Ovary (tissue), 10 donors: ENCODE measurements at places on chromosomes 5 and 9. TPM values are rescaled to one million over a fixed set of nuclear protein-coding genes. Genes with fewer than 3 reads are reported as not detected.

DNA sequence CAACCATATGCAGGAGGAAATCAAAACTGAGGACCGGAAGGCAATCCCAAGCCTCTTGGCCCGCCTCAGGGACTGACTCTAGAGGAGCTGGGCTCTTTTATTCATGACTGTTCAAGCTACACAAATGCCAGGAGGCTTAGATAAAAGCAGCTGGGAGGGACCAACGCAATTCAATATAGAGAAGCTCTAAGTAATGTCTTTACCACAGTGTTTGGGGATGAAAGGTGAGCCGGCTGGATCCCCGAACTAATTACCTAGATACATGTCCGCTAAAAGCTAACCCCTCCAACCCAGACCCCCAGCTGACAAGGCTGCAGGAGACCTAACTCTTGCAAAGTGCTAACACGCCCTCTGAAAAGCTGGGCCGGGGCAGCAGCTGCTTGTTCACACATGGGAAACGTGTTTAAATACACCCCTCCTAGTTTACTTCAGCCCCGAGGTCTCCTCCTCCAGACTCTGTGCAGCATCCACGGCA lies 67.5 kb downstream of the TLE1 start:
- no peak overlapping the region for H3K27ac ChIP-seq
- H3K36me3 ChIP-seq = no peaks in the 10 kb centered on the region
- no peaks in the 10 kb centered on the region for H3K27me3 ChIP-seq
- no peaks in the 10 kb centered on the region for H3K4me1 ChIP-seq

DNA sequence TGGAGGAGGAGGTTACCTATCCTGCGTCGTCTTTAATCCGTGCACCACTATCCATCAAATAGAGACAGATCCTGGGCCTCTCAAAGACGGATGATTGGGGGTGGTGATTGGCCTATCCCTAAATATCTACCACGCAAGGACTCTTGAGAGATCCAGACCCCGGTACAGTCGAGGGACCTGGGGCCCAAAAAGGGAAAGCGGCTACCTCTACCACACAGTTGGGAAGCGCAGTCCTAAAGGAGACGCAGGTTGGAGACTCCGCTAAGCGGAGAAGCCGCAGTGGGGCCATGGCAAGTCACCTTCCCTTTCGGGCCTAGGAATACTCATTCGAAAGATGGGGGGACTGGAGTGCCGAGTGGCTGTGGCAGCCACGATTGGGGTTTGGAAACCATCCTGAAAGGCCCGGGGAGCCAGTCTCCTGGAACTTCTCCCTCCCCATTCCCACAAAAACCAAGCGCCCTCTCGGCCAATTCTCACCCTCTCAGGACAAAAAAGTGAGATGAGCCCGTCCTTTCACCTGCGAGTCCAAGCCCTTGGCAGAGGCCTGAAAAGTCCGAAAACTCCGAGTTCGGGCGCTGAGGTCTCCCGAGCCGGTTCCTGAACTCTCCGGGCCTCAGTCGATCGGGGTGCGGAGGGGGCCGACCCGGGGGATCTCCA lies 499 bp upstream of the FOXE1 start:
- no peaks in the 10 kb centered on the region for H3K36me3 ChIP-seq
- H3K4me3 ChIP-seq = no peak overlapping the region
- no peak for DNase-seq
- peaks cover 2% of the 10 kb centered on the region for H3K27me3 ChIP-seq
- peaks cover 1% of the 10 kb centered on the region for H3K4me1 ChIP-seq

GRCh38 chr9:114938687-114939575 lies 8.5 kb upstream of the TNFSF8 start:
- no peak overlapping the region for H3K27ac ChIP-seq
- no peaks in the 10 kb centered on the region for H3K4me1 ChIP-seq
- H3K27me3 ChIP-seq = no peaks in the 10 kb centered on the region
- no peak for DNase-seq

DNA sequence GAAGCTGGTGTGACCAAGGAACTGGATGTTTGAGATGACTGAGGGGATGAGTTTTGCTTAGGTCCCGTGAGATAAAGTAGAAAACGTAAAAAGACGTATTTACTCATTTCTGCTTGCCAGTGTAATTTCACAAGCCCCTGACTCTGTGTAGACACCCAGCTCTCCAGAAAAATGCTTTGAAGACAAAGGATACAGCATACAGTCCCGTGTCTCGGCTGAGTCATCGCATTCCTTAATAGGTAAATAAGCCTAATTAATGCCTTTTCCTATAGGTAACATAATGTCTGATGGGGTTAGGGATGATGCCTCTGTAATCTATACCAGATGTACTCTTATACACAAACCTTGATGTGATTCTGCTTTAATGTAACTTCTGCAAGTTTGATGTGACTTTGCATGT lies 20.2 kb downstream of the S100Z start:
- H3K27ac ChIP-seq = no peak overlapping the region
- DNase-seq = no peak
- H3K27me3 ChIP-seq = no peaks in the 10 kb centered on the region
- H3K4me3 ChIP-seq = no peak overlapping the region

DNA sequence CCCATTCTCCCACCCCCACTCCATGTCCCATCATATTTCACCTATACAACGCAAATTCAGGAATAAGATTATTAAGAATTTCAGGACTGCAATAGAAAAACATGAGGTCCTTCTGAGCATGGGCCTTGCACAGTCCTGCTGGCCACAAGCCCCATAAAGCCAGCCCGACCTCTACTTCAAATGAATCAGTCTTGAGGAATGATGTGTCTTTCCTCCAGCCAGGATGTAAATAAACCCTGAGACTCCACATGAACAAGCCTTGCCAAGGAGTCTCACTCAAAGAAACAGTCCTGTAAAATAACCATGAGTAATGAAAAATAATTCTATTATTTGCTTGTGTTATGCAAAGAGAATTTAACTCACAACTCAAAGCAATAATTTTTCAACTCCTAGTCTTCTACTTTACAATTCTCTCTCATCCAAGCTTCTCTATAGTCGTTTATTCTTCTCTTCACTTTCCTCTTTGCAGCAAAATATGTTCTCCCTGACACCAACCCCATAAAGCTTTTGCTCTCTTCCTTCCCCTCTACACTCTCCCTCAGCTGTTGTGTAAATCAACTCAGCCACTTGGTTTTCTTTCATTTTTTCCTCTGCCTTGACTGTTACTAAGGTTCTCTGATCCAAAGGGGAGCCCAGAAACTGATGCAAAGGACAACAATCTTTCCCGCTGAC lies 140.1 kb upstream of the MOCS2 start:
- H3K4me1 ChIP-seq = no peaks in the 10 kb centered on the region
- H3K27me3 ChIP-seq = no peaks in the 10 kb centered on the region
- no peak for DNase-seq
- no peak overlapping the region for H3K4me3 ChIP-seq
- no peak overlapping the region for H3K27ac ChIP-seq

GRCh38 chr5:170746961-170747340 lies 36.6 kb upstream of the GABRP start:
- H3K27me3 ChIP-seq = no peaks in the 10 kb centered on the region
- no peak for DNase-seq
- no peaks in the 10 kb centered on the region for H3K4me1 ChIP-seq
- no peak overlapping the region for H3K4me3 ChIP-seq

DNA sequence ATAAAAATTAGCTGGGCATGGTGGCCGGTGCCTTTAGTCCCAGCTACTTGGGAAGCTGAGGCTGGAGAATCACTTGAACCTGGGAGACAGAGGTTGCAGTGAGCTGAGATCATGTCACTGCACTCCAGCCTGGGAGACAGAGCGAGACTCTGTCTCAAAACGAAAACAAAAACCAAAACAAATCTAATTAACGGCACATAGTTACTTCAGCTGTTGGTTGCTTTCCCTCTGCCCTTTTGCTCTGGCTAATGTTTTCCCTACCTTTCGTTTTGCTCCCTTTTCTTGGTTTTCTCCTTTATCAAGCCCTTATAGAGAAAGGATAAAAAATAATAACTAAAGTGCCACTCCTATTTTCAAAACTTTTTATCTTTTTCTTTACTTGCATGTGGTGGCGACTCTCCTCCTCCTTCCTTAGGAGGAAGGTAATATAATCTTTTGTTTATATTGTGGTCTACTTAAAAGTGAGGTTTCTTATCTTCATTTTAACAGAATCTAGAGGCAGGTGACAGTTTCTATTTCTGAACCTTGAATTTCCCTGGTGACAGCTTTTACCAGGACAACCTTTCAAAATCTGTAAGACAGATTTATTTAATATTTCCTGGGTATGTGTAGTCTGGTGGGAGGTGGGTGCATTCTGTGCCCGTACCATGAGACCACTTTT lies 125.4 kb downstream of the ARHGEF28 start:
- peaks cover 17% of the 10 kb centered on the region for H3K4me1 ChIP-seq
- H3K4me3 ChIP-seq = no peak overlapping the region
- no peaks in the 10 kb centered on the region for H3K27me3 ChIP-seq
- no peaks in the 10 kb centered on the region for H3K36me3 ChIP-seq
- no peak for DNase-seq

DNA sequence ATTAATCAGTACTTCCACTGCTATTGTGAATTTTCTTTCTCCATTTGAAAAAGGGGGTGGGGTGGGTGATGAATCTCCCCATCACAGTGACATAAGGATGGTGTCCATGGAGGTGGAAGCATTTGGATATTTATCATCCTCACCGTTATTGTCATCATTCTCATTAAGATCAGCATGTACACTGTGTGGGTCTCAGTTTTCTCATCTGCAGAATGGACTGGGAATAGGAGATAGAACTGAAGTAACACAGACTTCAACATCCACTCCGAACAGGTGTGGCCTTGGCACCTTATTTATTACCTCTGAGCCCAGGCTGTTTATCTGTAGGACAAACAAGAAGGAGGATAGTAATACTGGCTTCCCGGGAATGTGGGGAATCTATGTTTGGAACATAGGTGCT lies 165.9 kb downstream of the PAPPA start:
- H3K27ac ChIP-seq = no peak overlapping the region
- no peaks in the 10 kb centered on the region for H3K27me3 ChIP-seq
- H3K36me3 ChIP-seq = no peaks in the 10 kb centered on the region
- peaks cover 4% of the 10 kb centered on the region for H3K4me1 ChIP-seq
- no peak overlapping the region for H3K4me3 ChIP-seq
- no peak for DNase-seq

GRCh38 chr9:4886698-4887097 lies 94.0 kb downstream of the RCL1 start:
- H3K27ac ChIP-seq = no peak overlapping the region
- no peaks in the 10 kb centered on the region for H3K27me3 ChIP-seq
- no peak for DNase-seq
- no peaks in the 10 kb centered on the region for H3K4me1 ChIP-seq
- no peaks in the 10 kb centered on the region for H3K36me3 ChIP-seq

GRCh38 chr5:6175172-6175854 lies 203.0 kb downstream of the MED10 start:
- H3K27ac ChIP-seq = no peak overlapping the region
- no peaks in the 10 kb centered on the region for H3K4me1 ChIP-seq
- DNase-seq = no peak
- no peaks in the 10 kb centered on the region for H3K36me3 ChIP-seq
- no peaks in the 10 kb centered on the region for H3K27me3 ChIP-seq
- H3K4me3 ChIP-seq = no peak overlapping the region

DNA sequence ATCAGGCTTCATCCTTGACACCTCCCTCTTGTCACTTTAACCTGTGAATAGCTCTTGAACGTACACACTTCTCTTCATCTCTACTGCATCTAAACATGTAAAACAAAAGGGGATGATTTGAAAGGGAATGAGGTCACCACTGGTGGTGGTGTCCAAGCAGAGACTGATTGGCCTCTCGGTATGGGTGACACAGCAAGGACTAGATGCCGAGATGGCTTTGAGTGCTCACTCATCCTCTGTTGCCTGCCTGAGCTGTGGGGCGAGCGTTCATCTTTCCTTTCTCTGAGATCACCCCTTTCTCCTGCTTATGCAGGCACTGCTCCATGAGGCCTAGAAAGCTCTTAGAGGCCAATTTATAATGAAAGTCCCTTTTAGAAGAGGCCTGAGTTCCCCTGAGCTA lies 51.9 kb downstream of the SEC61B start:
- no peaks in the 10 kb centered on the region for H3K4me1 ChIP-seq
- no peak for DNase-seq
- H3K27ac ChIP-seq = no peak overlapping the region
- H3K4me3 ChIP-seq = no peak overlapping the region

DNA sequence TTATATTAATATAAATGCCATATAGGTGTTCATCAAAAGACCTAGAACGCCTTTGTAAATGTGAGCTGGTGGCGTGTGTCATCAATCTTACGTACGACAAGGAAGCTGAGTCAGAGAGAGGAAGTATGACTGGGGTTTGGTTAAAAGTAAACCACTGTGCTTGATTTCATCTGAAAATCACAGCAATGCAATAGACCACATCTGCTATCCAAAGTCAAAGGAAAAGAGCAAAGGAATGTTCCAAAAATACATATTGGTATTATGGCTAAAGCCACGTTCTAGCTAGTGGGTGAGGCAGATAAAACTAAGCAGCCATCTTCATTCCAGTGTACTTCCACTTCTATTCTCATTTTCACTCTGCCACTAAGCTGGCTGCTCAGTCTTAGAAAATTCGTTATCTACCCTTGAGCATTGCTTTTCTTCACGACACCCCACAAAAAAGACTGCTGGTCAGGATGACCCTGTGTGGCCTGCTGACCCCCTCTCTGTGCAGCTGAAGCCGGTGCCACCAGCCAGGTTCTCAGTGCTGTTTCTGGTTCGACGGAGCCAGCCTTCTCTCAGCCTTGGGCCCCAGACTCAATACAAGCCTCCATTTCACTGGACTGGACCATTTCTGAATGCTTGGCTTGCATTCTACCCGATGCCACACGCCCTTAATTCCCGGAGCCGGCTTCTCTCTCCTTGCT lies 23.8 kb downstream of the SHC3 start:
- no peaks in the 10 kb centered on the region for H3K4me1 ChIP-seq
- H3K27ac ChIP-seq = no peak overlapping the region
- H3K27me3 ChIP-seq = no peaks in the 10 kb centered on the region
- H3K36me3 ChIP-seq = no peaks in the 10 kb centered on the region

DNA sequence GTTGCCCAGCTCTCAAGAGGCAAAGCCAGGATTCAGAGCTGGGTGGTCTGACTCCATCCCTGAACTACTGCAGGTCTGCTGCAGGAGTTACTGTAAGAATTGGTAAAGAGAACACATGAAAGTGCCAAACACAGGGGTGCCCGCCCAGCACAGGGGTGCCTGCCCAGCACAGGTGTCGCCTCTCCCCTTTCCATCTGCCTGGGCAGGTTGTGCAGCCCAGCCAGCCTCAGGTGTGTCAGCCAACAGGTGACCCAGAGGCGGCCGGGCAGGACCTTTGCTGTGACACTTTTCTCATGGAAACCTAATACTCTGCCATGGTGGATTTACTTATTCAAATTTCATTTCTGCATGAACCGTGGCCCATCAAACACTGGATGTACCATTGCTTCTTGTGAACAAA lies 289.7 kb upstream of the IRX4 start:
- no peak for DNase-seq
- H3K27me3 ChIP-seq = no peaks in the 10 kb centered on the region
- no peak overlapping the region for H3K27ac ChIP-seq
- no peak overlapping the region for H3K4me3 ChIP-seq

GRCh38 chr5:159990506-159990905 lies 18.4 kb upstream of the TTC1 start:
- no peaks in the 10 kb centered on the region for H3K36me3 ChIP-seq
- H3K4me3 ChIP-seq = no peak overlapping the region
- DNase-seq = no peak

GGTA1 gene
- total RNA-seq = 1.1 TPM

LHX3 gene
- not detected for total RNA-seq

CDKN2AIPNL gene
- total RNA-seq = 15.3 TPM

IFNA17 gene
- total RNA-seq = not detected

SLC6A19 gene
- not detected for total RNA-seq
